Left colon (tissue), 2 donors: ENCODE measurements at places on chromosomes 5 and 9. TPM values are rescaled to one million over a fixed set of nuclear protein-coding genes. Genes with fewer than 3 reads are reported as not detected.

The OTULIN gene
- 24.1 TPM for total RNA-seq

DNA sequence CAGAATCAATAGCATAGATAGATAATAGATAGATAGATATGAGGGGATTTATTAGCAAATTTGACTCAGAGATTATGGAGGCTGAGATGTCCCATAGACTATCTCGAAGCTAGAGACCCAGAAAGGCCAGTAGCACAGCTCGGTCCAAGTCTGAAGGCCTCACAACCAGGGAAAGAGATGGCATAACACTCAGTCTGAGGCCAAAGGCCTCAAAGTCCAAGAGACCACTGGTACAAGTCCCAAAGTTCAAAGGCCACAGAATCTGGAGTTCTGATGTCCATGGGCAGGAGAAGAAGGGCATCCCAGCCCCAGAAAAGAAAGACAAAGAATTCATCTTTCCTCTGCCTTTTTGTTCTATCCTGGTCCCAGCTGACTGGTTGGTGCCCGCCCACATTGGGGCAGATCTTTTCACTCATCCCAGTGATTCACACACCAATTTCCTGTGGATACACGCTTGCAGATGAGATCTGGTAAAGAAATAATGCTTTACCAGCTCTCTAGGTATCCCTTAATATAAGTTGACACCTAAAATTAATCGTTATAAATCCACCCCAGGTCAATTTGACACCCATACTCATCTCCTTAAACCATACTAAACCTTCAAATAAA is 127.8 kb upstream of the FBN2 start:
- DNase-seq, result no peak

- no peak for DNase-seq
Measured at GRCh38 chr5:120327180-120327579, 136.9 kb upstream of the PRR16 start.

DNA sequence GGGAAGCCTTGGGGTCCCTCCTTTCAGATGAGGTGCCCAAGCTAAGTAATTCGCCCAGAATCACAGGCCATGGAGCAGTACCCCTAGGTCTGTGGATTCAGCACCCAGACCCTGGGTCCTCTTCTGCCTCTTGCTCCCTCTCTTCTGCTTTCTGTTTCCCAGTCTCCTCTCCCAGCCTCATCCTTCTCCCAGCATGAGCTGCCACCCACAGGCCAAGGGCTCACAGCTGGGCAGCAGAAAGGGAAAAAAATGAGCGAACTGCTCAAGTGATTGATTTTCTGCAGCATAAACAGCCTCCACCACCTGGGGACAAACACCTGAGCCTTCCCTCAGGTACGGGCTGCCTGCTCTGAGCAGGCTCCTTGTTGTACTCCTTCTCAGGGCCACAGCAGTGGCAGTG is 113.9 kb upstream of the SAP30L start:
- no peak for DNase-seq

DNA sequence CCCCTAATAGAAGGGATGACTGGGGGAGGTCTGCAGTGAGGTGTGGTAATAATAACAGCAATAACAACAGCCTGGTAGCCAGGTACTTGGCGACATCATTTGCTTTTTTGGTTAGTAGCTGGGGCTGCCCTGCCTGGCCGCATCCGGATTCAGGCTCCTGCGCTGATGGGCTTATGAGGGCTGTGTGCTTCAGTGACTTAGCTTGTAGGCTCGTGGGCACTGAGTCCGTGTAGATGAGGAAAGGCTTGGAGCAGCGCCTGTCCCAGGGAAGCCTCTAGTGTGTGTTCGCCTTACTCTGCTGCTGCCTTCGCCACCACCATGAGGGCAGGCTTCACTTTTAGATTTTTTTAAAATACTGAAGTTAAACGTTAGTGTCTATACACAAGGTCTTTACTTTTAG is 4.5 kb downstream of the NDUFS6 start:
- no peak for DNase-seq
